ENCODE measurements at places on chromosomes 2 and 18.

DNA sequence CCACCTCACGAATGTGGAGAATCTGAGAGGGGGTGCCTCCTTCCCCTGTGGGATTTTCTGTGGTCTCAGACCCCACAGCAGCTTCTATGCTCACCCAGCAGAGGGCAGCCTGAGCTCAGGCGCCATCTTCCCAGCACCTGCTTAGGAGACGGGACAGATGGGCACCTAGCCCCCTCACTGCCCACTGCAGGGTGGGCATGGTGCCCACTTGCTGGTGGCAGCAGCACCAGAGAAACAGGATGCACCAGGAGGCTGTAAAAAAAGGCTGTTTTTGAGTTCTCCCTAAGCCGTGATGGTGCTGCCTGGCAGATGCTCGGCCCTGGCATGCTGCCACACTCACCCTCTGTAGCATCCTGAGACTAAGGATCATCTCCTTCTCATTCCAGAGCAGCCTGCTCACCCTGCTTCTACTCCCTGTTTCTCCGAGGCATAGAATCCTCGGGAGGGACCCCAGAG lies 19.1 kb upstream of the SLC20A1 start:
- DNase-seq = peak; percentile 73

DNA sequence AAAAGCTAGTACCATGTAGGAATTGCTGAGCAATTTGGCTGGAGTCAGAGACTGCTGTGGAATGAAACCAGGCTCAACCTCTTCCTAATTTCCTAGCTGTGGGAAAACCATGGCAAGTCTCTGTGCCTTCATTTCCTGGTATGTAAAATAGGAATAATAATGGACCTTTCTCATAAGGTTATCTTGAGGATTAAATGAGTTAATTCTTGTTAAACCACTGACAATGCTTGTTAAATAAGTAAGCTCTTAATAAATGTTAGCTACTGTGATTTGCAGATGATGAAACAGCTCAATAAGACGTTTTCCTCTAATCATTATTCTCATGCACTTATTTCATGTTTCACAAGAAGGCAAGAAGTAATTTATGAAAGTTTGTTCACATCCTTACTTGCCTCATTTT lies 346.7 kb downstream of the RND3 start:
- no peak for DNase-seq

- DNase-seq = no peak
Measured at GRCh38 chr2:146295080-146295670, 1549.7 kb upstream of the ACVR2A start.

GRCh38 chr2:95296880-95297487 lies at the start of gene KCNIP3:
Gene KCNIP3 (plus strand): TSS chr2:95297347. CDS start chr2:95297439, 92 bp downstream.
- peak; percentile 63 for DNase-seq

- peak; percentile 12 for DNase-seq
Measured at GRCh38 chr2:203804070-203804469, 63.5 kb upstream of the CTLA4 start.

- DNase-seq = no peak
Measured at GRCh38 chr2:233456111-233456510, 101.8 kb downstream of the DGKD start.

DNA sequence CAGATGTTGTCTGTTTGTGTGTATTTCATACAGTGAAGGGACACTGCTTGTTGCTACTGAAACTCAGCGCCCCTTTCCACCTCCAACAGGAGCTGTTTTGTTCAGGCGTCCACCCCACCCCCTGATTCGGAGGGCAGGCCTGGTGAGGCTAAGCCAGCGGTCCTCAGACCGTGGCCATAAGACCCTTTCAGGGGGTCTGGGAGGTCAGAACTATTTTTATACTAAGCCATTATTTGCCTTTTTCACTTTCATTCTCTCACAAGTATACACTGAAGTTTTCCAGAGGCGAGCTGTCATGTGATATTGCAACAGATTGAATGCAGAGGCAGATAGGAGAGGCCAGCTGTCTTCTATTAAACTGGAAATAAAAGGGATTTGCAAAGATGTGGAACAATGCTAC lies 39.7 kb upstream of the IGFBP5 start:
- no peak for DNase-seq

GRCh38 chr18:37389684-37390368 lies 175.8 kb downstream of the CELF4 start:
- DNase-seq = no peak

- no peak for DNase-seq
Measured at GRCh38 chr2:43448011-43448821, 147.6 kb downstream of the THADA start.

DNA sequence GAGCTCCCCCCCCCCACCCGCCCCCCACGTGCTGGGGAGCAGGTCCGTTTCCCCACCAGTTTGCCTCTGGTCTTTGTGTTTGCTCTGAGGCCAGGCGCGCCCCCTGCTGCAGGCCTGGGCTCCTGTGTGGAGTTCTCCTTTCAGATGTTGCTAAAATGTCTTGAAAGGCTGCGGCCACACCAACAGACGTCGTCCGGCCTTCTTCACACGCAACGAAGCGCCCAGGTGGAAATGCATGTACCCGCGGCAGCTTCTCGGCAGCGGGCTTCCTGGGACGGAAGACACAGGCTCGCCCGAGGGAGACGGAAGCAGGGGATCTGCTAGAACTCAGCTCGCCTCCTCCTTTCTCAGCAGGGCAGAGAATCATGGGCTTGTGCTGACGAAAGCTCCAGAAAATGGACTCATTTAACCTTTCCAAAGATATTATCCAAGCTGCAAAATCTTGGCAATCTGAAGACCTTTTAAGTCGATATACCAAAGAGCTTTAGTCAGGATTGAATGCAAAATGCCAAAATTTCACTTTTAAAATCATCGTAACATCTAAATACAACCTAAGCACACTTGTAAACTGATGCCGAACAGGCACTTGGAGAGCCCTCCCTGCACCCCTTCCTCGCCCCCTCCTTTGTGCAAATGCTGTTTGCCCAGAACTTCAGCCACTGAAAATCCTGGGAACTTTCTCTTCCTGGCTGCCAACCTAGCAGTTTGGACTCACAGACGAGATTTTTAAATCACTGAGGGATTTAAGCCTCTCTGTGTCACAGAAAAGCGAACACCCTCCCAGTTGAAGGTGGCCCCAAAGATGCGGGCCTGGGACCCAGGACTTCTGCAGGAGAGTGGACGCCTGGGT lies 125.5 kb upstream of the ZNF516 start:
- DNase-seq = peak; percentile 60

Measured in midbrain (tissue), 1 donor.